SIG-M5 (cell line): ENCODE measurements at places on chromosomes 16 and 17.
A peak's percentile ranks its signal among the peaks of the same experiment; 100 is the strongest.

GRCh38 chr17:17774009-17774881 is 62.5 kb downstream of the SREBF1 start:
- no peak for DNase-seq

DNA sequence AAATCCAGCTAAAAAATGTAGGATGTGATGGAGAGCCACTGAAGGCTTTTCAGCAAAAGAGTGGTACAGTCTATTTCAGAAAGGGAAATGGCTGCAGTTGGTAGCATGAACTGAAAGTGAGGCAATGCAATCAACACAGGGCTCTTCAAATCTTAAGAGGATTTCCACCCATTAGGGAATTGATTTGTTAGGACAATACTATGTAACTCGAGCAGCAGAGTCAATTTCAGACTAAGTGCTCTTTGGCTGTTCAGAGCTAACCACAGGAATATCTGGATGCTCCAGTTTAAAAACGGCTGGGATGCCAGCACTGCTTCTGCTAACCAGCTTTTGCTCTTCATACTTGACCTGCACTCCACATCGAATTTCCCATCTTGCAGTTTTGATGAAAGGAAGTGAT is 24.6 kb downstream of the CACNG1 start:
- DNase-seq: no peak

GRCh38 chr16:25271421-25271820 is 13.8 kb upstream of the ZKSCAN2 start:
- no peak for DNase-seq

DNA sequence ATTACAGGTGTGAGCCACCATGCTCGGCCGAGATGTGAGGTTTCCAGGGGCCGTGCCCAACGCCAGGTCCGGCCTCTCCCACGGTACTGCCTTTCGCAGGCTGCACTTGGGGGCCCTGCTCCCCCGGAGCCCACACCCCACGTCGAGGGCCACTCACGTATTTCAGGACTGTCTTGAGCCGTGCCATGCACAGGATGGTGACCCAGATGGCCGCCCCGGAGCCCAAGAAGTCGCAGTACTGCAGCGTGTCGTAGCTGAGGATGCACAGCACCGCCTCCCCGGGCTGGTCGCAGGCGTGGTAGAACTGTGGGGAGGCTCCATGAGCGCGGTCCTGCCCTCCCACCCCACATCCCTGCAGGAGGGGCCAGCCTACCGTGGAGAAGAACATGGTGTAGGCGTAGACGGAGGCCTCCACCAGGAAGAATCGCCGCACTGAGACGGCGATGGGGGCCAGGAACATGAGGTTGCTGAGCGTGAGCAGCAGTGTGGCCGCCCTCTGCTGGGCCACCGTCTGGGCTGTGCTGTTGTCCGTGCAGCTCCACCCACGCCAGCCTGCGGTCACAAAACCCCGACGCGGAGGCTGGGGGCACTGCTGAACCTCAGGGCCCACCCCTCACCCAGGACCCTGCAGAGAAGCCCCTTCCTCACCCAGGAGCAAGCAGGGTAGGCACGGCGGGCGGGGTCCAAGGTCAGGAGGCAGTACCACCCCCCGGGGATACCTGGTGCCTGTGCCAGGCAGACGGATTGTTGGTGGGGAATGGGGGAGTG is 3.7 kb upstream of the MRPL28 start:
- no peak for DNase-seq

DNA sequence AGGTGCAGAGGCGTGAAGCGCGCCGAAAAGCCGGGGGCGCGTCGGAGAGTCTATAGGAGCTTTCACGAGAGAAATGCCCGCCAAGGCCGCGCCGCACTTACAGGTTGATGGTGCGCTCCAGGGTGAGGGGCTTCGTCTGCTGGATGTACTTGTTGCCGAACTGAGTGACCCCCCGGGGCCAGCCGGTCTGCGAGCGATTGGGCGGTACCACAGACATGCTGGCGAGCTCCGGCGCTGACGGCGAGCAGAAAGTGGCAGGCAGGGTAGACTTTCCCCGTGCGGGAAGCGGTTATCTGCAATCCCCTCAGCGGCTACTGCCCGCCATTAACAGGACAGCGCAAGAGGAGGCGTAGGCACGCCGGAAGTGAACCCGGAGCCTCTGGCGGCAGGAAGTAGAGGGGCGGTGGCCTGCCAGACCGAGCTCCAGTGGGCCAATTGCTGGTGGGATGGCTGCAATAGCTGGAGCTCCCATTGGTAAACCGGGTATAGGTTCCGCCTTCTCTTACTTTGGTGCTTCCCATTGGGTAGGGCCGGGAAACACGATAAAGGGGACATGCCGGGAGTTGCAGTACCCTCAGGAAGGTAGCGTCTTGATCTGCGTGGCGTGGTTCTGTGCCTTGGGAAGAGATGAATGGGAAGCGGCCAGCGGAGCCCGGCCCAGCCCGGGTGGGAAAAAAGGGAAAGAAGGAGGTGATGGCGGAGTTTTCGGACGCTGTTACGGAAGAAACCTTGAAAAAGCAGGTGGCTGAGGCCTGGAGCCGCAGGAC is at the start of the genes NUDT21 and OGFOD1:
NUDT21 (minus strand) TSS at position 347 of the 767 bp plus-strand sequence; CDS start at position 217, 130 bp downstream.
OGFOD1 (plus strand) TSS at position 569 of the 767 bp plus-strand sequence; CDS start at position 628, 59 bp downstream.
- DNase-seq: peak; percentile 88

DNA sequence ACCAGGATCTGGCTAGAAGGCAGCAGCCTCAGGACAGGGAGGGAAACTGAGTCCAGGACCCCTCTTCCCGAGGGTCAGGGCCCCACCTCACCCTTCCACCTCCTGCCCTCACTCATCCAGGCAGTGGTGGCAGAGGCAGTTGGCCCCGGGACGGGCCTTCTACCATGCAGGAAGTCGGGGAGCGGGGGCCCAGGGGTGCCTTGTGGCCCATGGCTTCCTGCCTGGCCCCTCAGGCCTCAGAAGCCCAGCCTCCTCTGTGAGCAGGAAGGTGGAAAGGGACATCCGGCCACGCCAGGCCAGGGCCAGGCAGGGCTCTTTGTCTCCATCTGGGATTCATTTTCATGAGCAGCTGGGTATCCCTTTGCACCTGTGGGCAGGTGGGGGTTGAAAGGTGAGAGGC is 58.5 kb downstream of the BAHCC1 start:
- no peak for DNase-seq

GRCh38 chr17:50393700-50394099 is 3.6 kb downstream of the LRRC59 start:
- no peak for DNase-seq

DNA sequence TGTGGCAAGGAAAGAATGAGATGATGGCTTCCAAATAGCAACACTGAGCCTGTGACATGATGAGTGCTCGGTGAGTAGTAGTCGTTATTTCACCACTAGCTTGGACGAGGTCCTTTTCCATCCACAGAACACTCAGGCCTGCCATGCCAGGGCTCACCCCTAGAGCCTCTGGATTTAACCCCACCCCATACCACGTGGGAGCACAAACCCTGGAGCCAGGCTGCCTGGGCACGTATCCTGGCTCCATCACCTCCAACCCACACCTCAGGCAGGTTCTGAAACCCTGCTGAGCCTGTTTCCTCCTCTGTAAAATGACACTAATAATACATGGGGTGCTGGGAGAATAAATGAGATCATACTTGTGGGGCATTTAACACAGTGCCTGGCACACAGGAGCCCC is 192.4 kb downstream of the KATNIP start:
- no peak for DNase-seq

DNA sequence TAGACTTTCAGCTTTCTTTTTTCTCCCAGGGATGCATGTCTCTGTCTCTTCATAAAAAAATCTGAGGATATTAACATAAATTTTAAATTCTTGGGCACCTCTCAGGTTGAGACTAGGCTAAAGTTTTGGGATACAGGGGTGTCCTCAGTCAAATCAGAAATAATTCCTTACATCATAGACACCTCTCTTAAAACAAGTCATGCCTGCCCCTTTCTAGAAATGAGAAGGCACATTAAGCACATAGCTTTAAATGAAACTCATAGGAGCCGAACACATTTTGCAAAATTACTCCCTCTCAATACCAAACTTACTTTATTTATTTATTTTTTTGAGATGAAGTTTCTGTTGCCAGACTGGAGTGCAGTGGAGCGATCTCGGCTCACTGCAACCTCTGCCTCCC is 67.3 kb upstream of the BCAR1 start:
- DNase-seq: no peak

GRCh38 chr16:81553814-81554675 is 109.4 kb downstream of the CMIP start:
- DNase-seq: no peak

DNA sequence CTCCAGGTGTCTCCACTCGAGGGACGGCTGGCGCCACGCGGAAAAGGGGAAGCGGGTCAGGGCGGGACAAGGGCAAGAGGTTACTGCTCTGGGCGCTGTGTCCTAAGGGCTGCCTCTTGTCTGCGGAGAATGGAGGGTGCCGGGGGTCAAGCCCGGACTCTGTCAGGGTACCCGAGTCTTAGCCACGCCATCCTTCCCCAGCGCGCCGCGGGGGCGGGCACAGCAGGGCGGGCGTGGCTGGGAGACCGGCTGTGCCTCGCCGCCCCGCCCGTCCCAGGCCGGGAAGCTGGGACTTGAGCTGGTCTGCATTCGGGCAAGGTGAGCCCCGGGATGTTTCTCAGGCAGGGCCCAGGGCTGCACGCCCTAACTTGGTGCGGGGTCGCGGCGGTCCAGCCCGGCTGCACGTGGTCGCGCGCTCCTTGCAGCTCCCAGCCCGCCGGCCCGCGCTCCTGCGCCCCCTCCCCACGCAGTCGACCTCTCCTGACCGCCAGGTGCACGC is 6.2 kb upstream of the ACTG1 start:
- DNase-seq: no peak
